Inflammatory macrophage (primary cell): ENCODE measurements at places on chromosomes 4 and X.
A peak's percentile ranks its signal among the peaks of the same experiment; 100 is the strongest.

- DNase-seq, result no peak
Observed at GRCh38 chr4:78665216-78665770, 110.9 kb upstream of the BMP2K start.

DNA sequence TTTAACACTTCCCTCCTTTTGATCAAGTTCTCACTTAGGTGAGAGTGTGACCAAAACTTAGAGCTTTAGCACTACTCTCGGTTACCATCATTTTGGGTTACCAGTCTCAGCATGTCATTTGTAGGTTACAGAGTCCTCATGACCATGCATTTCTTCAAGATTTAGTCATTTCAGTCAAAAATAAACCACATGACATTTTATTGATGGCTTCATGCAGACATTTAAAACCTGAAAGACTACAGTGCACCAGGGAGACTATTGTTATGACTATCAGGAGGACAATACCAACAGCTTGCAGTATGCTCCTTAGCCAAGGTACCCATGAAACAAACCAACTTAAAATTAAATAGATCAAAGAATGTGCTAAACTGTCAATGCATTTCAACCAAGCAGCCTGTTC is 498.1 kb upstream of the FSTL5 start:
- DNase-seq, result no peak

DNA sequence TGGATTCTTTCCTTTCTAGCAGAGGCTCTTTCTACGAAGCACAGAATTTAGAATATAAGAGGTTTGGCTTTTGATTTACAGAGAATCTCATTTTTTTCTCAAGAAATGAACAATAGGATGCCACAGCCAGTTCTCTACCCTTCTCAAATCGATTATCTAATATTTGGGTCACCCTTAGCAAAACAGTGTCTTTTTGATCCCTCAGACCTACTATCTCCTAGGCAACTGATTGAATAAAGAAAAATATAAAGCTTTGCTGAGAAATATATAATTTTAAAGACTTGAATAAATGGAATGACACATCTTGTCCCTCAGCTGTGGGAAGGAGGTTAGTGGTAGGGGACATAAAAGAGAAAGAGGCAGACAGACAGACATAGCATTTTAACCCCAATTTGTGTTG is 153.3 kb downstream of the SH3KBP1 start:
- no peak for DNase-seq

GRCh38 chr4:169612871-169613859 is 782 bp upstream of the NEK1 start:
- peak; percentile 79 for DNase-seq

- DNase-seq, result peak; percentile 56
Observed at GRCh38 chr4:71243091-71243833, 95.6 kb upstream of the SLC4A4 start.

GRCh38 chrX:13855689-13856450 is 39.0 kb upstream of the GPM6B start:
- no peak for DNase-seq

GRCh38 chrX:109393859-109394258 is 88.0 kb downstream of the GUCY2F start:
- no peak for DNase-seq

DNA sequence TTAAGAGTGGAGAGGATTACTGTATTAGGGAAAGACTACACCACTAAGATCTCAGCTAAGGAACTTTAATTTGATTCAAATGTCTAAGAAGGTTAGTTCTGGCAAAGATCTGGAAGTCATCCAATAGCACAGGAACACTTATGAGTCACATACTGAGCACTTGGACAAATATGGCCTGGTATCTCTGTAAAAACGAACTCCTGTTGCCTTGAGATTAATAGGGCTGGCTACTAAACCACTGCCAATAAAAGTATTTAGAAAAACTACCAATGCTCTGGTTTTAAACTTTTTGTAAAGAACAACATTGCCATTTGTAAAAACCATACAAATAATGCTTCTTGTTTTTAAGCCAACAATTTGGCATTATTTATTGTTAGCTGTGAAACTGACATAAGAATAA is 70.5 kb downstream of the SEC24D start:
- no peak for DNase-seq

GRCh38 chr4:137961051-137961438 is 281.1 kb downstream of the SLC7A11 start:
- DNase-seq, result no peak

DNA sequence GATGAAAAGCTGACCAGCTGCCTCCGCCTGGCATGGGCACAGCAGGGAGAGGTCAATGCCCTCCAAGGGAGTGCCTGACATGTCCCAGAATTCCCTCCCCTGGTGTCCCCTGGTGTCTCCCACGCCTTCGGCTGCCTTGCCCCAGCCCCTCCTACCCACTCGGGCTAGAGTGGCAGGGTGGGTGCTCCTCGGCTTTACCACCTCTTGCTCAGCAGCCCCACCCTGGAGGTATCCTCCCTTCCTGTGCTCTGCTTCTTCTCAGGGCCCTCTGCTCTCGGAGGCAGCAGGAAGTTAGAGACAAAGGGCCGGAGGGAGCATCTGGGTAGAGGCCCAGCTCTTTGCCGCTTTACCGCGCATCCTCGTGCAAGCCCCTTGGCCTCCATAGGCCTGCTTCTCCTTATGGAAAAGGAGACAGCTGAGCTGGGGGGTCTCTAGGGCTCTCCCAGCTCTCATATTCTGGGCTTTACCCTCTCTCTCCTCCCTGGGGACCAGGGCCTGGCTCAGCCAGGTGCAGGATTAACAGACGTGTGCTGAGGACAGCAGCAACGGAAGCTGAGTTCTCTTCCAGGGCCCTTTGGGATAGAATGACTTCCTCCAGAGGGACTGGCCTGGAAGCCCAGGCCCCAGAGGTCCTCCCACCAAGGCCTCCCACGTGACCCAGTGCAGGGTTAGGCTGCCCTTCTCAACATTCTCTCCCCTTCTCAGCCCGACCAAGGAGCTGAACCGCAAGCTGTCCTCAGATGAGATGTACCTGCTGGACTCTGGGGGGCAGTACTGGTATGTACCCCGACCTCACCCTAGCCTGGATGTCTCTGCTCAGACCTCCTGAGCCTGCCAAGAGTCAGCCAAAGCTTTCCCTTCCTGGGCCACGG is 17.2 kb downstream of the XPNPEP2 start:
- DNase-seq, result no peak

GRCh38 chrX:40094041-40094899 is 3.5 kb downstream of the BCOR start:
- peak; percentile 51 for DNase-seq

DNA sequence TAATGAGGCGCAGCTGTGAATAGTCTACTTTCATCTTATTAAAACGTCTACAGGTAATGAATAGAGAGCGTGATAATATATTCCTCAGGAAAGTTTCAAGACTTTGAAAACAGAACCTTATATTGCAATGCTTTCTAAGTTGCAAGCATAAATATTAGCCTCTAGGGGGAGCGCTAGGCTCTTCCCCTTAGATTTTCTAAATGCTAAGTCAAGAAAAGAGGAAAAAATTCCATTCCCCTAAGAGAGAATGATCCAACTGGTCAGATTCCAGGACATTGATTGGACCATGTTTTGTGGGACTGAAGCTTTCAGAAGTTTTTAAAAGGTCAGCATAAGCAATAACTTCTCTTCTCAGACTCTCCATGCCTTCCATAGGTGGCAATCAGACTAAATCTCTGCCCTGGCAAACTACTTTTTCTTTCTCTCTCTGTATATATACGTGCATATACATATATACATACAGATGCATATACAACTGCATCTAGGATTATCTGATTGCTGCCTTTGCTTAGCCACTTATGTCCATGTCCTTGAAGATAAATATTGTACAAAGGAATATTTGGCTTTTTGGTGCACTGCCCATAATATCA is 492.9 kb downstream of the INPP4B start:
- peak; percentile 59 for DNase-seq

DNA sequence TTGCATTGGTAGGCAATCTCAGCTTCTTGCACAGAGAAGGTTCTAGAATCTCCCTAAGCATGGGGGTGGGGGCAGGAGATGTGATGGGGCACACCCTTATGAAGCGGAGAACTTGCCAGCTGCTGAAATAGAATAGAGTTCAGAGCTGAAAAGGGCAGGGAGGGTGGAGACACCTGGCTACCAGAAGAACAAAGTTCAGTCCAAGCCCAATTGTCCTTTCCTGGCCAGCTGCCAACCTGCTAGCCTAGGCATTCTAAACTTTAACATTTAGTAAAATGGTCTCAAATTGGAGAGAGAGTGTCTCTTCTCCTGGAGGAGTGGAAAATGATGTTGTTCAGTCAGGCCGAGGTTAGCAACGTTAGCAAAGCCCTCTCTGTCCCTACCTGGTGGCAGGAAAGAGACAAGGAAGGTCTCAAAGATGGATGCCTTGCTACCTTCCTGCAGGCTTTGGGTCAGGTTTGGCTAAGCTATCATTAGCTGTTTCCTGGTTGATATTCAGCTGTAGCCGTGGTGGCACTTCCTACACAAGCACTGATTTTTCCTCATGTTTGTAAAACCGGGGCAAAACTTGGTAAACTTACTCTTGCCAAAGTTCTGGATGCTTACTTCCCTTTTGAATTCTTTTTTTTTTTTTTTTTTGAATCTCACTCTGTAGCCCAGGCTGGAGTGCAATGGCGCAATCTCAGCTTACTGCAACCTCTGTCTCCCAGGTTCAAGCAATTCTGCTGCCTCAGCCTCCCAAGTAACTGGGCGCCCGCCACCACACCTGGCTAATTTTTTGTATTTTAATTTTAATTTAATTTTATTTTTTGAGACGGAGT is 34.7 kb upstream of the NYX start:
- DNase-seq, result peak; percentile 57

DNA sequence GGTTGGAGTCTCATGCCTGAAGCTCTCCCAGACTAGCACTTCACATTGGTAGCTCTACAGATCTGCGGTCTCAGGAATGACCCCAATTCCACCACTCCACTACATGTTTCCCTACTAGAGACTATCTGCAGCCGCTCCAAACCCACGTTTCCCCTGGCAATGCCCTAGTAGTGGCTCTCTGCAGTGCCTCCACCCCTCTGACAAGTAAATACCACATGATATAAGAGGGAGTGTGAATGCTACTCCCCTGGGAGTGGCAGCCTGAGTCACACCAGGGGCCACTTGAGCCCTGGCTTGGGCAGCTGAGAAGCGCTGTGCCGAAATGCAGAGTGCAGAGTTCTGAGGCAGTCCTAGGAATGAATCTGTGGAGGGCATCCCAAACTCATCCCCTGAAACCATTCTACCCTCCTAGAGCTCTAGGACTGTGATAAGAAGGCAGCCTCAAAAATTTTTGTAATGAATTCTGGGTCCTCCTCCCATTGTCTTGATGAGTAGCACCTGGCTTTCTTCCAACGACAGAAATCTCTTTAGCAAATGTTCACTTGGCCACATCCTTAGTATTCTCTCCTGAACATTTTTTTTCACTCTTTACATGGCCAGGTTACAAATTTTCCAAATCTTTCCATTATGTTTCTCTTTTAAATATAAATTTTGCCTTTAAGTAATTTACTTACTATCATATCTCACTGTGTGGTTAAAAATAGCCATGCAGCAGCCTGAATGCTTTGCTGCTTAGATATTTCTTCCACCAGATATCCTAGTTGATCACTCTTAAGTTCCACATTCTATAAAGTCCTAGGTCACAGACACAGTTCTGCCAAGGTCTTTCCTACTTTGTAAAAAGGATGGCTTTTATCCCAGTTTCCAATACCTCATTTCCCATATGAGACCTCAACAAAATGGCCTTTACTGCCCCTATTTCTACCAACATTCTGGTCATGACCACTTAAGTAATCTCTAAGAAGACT is 160.2 kb upstream of the CPEB2 start:
- DNase-seq, result no peak

GRCh38 chrX:118349188-118349587 is 3.3 kb downstream of the WDR44 start:
- DNase-seq, result no peak

GRCh38 chr4:57443787-57444186 is 333.6 kb upstream of the IGFBP7 start:
- DNase-seq, result no peak

DNA sequence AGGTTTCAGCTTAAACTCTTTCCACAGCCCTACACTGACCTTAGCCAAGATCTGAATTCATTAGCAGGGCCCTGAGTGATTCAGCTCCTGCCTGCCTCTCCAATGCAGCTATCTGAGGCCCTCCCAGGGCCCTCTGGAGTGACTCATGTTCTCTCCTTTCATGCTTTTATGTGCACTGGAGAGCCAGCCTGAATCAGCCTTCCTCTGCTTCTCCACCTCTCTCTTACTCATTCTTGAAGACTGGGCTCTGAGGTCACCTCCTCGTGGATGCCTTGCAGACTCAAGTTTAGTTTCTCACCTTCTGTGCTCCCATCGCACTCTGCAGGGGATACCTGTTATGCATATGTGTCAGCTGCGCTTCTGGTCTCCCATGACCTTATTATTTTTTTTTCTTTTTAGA is 3.1 kb upstream of the OCIAD2 start:
- DNase-seq, result no peak

GRCh38 chrX:18799911-18800310 is 92.5 kb downstream of the PPEF1 start:
- no peak for DNase-seq

DNA sequence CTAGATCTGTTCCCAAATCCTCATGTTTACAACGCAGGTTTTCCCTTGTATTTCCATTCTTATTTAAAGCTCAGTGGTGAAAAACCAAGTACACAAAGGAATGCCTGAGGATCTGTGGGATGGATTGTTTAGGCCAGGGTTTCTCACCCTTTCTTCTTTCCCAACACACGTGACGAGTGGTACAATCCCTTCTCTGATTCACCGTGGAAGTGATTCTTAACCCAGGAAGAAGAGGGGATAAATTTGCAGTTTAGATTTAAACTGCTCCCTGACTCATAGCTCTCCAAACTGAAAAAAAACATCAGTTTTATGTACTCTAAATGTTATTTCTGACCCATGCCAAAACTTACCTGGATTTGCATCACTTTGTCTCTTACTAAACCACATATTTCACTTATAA is 17.0 kb downstream of the PAQR3 start:
- DNase-seq, result no peak

DNA sequence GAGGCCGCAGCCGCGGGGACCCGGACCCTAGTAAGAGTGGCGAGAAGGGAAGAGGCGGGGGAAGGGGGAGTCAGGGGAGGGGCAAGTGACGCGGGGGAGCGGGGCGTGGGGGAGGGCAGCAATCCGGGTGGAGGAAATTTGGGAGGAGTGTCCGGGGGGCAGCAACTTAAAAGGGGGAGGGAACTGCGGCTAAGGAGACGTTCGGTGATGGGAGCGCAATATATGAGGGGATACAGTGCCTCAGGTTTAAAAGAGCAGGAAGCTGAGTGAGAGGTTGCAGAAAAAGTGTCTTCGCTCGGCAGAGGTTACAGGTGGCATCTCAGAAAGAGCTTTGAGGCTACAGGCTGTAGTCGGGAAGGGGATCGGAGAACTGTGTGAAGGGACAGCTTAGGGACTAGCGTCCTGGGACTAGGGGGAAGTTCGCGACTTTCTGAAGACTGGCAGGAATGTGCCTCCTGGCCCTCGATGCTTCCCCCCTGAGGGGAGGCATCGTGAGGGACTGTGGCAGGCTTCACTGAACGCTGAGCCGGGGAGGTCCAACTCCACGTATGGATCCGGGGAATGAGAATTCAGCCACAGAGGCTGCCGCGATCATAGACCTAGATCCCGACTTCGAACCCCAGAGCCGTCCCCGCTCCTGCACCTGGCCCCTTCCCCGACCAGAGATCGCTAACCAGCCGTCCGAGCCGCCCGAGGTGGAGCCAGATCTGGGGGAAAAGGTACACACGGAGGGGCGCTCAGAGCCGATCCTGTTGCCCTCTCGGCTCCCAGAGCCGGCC is 519 bp downstream of the FOXO4 start:
- peak; percentile 21 for DNase-seq

- no peak for DNase-seq
Observed at GRCh38 chr4:165982934-165983333, 109.9 kb downstream of the TLL1 start.

- peak; percentile 24 for DNase-seq
Observed at GRCh38 chr4:15691346-15692135, 9.9 kb downstream of the FAM200B start.
